Cerebellum (tissue), 4 donors: ENCODE measurements at places on chromosomes 7 and 10.

DNA sequence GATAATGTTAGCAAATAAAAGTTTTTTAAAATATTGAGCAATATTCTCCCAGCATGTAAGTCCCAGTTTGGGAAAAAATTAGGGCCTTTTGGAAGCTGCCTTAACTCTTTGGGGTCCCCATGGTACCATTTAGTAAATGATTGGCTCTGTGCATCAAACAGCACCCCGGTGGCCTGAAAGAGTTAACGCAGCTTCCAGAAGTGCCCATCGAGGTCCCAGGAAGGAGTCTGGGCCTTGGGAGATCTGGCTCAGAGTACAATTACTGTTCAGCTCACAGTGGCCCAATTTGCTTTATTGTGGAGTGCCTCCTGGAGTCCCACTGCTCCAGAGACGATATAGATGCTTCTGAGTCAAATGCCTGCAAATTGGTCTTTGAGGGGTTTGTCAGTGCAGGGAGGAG is 31.7 kb downstream of the WDFY4 start:
- DNase-seq, result no peak

GRCh38 chr7:38819463-38819862 is 89.5 kb downstream of the VPS41 start:
- DNase-seq, result no peak

- no peak for DNase-seq
Observed at GRCh38 chr7:22256541-22257096, 100.3 kb downstream of the RAPGEF5 start.

GRCh38 chr10:72059843-72060822 is 28.2 kb downstream of the SPOCK2 start:
- no peak for DNase-seq

- no peak for DNase-seq
Observed at GRCh38 chr7:35019179-35019729, 18.0 kb downstream of the DPY19L1 start.

- no peak for DNase-seq
Observed at GRCh38 chr7:114832906-114833595, 88.8 kb upstream of the MDFIC start.
